ENCODE measurements at places on chromosomes 5 and 9.

- no peak for DNase-seq
These were observed 209.5 kb upstream of the TARS1 start for GRCh38 chr5:33231214-33231710.

DNA sequence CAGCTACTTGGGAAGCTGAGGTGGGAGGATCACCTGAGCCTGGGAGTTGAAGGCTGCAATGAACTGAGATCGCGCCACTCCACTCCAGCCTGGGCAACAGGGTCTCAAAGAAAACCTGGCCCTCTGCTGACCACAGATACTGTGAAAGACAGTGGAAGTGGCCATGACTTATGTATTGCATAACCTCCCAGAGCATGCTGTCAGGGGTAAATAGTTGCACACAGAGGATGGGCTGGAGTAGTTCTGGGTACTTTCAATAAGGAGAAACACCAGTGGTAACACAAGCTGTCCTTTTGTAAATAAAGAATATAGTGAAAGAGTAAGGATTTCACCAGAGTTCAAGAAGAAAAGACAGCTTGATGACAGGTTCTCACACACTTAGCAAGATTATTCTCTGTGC is 1.8 kb downstream of the ACER2 start:
- DNase-seq, result no peak

DNA sequence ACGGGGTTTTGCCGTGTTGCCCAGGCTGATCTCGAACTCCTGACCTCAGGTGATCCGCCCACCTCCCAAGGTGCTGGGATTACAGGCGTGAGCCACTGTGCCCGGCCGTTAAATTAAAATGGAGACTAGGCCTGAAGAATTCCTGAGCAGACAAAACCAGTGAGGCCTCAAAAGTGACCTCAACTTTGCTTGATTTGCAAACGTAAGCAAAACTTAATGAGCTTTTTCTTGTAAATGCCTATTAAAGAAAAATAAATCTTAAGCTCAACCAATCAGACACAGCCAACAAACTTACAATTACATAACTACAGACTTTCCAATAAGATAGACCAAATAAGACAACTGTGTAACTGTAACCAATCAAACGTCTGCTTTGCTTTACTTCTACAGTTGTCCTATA is 111.3 kb upstream of the SEMA6A start:
- no peak for DNase-seq

GRCh38 chr5:164651546-164652275 is 1146.3 kb downstream of the MAT2B start:
- no peak for DNase-seq

DNA sequence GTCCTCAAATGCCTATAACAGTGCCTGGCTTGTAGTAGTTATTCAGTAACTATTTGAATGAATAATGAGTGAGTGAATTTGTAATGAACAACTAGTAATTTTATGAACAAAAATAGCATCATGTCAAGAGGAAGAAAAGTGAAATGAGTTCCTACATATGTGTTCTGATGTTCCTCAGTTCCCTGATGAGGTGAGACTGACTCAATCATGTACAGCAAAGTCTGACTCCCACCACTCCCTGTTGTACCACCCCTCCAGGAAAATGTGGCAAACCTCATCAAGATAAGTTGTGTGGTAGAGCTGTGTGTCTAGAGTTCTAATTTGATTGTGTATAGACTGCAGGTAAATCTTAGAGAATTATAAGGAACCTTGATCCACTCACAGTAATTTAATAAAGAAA is 201.6 kb downstream of the GOLPH3 start:
- DNase-seq, result no peak

GRCh38 chr5:168583742-168584482 is 4.7 kb upstream of the PANK3 start:
- no peak for DNase-seq

DNA sequence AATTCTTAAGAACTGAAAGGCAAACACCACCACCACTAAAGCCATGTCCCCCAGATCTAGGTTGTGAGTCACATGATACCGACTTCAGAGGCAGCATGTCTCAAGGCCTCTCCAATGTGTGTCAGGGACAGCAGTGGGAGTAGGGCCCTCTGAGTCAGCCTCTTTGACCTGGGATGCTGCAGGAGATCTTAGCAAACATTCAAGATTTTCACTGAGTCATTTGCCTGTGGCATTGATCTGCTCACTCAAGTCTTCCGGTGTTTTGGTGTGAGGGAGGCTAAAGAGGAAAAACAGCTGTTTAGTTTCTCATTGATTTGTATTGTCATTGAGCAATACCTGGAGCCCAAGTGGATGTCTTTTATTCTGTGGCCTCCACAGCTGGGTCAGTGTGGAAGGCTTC is 36.1 kb downstream of the TMC1 start:
- DNase-seq, result peak; percentile 27

GRCh38 chr9:134549336-134549735 is 92.3 kb upstream of the COL5A1 start:
- no peak for DNase-seq

- DNase-seq, result no peak
These were observed 272.6 kb downstream of the COX7C start for GRCh38 chr5:86890375-86890774.

DNA sequence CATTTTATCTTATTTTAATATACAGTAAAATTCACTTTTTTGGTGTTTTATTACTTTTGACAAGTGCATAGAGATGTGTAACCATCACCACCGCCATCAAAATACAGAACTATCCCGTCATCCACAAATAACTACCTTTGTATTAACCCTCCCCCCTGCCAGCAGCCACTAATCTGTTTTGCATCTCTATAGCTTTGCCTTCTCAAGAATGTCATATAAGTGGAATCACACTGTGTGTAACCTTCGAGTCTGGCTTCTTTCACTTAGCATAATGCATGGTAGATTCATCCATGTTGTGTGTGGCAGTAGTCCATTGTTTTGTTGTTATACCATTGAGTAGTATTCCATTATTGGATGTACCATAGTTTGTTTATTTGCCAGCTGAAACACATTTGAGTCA is 98.8 kb downstream of the BOD1 start:
- no peak for DNase-seq

- no peak for DNase-seq
These were observed 137.6 kb downstream of the CACNA1B start for GRCh38 chr9:138015021-138015829.

DNA sequence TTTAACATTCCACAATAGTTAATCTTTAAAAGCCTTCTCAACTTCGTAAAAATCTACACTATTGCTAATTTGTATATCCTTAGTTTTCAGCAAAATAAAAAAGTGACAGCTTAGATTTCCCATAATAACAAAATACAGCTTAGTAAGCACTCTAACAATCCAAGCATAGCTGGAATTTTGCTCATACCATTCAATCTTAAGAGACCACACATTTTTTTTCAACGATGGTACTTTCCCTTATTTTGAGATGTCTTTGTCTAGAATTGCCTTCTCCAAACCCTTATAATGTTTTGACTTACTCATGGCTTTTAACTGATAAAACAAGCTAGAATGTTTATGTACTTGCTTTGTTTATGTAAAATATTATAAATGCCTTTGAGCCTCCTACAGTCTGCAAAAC is 65.6 kb downstream of the HOMER1 start:
- no peak for DNase-seq

DNA sequence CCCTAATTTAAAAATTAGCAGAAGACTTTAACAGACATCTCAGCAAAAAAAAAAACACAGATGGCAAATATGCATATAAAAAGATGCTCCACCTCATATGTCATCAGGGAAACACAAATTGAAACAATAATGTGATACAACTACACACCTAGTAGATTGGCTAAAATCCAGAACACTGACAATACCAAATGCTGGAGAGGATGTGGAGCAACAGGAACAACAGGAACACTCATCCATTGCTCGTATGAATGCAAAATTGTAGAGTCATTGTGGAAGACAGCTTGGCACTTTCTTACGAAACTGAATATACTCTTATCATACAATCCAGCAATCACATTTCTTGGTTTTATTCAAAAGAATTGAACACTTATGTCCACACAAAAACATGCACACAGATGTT is 22.1 kb downstream of the MCIDAS start:
- DNase-seq, result no peak

GRCh38 chr9:105331160-105331559 is 86.7 kb downstream of the SLC44A1 start:
- DNase-seq, result no peak

DNA sequence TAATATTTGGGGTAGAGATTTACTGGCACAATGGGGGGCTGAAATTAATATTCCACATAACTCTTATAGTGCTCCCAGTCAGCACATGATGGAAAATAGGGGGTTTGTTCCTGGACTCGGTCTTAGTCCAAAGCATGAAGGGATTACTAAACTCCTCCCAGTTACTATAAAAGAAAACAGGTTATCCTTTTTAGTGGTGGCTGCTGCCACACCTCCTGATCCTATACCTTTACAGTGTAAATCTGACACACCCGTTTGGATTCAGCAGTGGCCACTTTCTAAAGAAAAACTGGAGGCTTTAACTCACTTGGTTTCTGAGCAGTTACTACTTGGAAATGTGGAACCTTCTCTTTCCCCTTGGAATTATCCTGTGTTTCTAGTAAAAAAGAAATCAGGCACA is 572.9 kb upstream of the PTGER4 start:
- no peak for DNase-seq

DNA sequence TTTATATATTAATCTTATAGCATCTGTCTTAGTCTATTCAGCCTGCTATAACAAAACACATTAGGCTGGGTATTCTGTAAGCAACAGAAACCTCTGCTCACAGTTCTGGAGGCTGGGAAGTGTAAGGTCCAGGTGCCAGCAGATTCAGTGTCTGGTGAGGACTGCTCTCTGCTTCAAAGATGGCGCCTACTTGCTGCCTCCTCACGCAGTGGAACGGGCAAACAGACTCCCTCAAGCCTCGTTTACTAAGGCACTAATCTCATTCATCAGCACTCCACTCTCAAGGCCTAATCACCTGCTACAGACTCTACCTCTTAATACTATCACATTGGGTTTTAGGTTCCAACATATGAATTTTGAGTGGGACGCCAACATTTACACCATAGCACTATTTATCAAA is 5.2 kb upstream of the TBC1D2 start:
- DNase-seq, result no peak

DNA sequence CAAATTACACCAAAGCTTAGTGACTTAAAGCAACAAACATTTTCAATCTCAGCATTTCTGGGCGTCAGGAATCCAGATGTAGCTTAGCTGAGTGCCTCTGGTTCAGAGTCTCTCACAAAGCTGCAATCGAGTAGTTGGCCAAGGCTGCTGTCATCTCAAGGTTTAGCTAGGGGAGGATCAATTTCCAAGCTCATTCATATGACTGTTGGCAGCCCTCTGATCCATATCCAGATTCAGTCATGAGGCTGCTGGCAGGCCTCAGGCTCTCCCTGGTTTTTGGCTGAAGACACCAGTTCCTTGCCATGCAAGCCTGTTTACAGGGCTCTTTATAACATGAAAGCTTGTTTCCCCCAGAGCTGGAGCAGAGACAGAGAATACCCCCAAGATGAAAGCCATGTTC is 419.5 kb upstream of the TLE4 start:
- no peak for DNase-seq

DNA sequence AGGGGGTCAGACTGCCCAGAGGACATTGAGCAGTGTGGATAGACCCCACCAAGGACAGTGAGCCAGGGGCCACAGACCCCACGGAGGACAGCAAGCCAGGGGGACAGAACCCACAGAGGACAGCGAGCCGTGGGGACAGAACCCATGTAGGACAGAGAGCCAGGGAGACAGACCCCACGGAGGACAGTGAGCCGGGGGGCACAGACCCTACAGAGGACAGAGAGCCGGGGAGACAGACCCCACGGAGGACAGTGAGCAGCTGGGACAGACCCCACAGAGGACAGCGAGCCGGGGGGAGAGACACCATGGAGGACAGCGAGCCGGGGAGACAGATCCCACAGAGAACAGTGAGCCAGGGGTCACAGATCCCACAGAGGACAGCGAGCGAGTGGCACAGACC is 3.4 kb upstream of the ZDHHC11 start:
- no peak for DNase-seq

DNA sequence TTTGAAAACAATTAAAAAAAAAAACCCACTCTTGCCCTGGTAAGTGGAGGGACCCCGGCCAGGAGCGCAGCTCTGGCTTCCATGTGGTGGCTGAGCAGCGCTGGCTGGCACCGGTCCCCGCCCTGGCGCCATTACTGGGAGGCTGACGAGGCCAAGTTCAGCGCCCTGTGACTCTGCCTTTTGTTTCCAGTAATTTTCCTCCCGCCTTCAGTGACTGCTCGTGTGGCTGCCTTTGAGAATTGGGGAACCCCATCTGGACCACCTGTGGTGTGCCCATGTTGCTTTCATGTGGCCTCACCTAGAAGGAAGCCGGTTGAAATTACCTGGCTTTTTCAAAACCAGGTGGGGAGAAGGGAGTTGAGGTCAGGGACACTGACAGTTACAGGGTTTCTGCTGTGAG is 136.1 kb downstream of the GAPVD1 start:
- no peak for DNase-seq

DNA sequence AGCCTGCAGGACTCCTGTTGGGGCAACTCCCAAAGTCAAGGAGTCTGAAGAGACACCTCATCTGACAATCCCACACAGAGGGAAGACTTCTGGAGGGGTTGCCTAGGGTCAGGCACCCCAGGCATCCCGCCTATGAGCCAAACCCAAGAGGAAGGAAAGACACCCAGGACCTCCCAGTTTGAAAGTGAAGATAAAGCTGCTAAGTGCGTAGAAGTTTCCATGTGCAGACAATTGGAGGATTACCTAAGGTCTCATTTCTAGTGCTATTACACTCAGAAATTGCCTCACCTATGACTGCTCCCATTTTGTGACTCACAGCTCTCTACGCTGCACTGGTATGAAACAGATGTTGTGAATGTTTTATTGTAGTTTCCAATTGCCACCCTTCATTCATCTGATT is 322.9 kb downstream of the SLIT3 start:
- no peak for DNase-seq

DNA sequence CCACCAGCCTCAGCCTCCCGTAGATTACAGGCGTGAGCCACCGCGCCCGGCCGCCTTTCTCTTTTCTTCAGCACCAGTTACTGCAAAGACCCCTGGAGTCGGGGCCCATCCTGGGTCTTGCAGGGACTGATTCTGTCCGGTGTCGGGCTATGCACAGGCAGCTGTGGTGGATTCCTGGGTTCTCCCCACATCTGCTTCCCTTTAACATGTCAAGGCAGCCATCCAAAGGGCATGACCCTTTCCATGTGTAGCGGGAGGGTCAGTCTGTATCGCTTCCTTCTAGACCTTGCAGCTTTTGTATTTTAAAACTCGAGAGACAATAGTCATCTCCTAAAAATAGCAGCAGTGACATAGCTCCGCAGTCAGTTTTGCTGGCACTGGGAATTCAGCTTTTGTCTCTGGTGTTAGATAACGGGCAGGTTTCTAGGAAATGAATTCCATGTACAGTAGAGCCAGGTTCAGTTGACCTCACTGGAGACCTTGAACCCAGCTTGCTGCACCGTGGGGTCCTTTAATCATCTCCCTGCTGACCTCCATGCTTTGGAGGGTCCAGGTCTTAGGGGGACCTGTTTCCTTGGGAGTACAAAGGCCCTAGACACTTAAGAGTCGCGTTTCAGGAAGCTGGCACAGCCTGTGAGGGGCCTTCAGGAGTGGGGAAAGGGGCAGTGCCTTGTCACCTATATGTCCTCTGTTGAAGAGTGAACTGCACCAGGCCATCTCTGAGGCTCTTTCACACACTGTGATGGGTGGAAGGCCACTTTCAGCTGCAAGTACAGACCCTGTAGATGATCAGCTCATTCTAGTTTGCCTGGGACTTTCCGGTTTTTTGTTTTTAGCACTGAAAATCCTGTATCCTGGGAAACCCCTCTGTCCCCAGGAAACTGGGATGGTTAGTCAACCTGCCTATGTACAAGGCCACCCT is 13.8 kb downstream of the ANKRD33B start:
- no peak for DNase-seq

GRCh38 chr5:98906756-98907355 is 22.0 kb downstream of the CHD1 start:
- DNase-seq, result no peak

All from omental fat pad (tissue), 4 donors.